ENCODE measurements at places on chromosomes 1 and 21. TPM values are rescaled to one million over a fixed set of nuclear protein-coding genes. Genes with fewer than 3 reads are reported as not detected.

DNA sequence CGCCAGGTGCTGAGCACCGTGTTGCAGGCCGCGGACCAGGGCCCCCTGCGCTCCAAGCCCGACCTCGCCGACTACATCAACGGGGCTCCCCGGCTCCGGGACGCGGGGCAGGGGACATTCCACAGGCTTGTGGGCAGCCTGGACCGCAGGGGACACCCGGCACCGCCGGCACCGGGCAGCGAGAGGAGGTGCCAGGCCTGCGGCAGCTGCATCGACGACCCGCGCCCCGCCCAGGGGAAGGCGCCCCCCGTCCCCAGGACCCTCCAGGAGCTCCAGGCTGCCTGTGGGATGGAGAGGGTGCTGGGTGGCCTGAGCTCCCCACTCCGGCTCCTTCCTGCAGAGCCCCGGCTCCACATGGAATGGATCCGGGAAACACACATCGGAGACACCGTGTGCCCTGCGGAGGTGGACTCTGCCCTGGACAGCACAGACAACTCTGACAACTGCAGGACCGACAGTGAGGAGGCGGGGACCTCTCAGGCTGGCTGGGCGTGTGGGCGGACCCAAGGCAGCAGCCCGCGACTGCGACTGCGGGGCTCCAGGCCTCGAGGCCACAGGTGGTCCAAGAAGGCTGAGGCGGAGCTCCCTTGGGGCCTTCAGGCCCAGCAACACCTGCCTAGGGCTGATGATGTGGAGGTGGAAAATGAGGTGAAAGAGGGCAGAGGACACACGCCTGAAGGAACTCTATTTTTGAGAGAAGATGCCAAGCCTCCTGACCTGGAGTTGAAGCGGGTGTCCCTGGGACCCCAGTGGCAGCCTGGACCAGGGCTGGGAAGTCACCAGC lies 22.8 kb downstream of the KIAA1614 start:
- no peak overlapping the region for H3K27ac ChIP-seq
- no peaks in the 10 kb centered on the region for H3K36me3 ChIP-seq
- no peaks in the 10 kb centered on the region for H3K4me1 ChIP-seq
- H3K27me3 ChIP-seq = no peaks in the 10 kb centered on the region
- no peak for DNase-seq
- no peak overlapping the region for H3K4me3 ChIP-seq

GRCh38 chr1:2805801-2806430 lies 4.4 kb upstream of the TTC34 start:
- no peaks in the 10 kb centered on the region for H3K36me3 ChIP-seq
- DNase-seq = no peak
- H3K27ac ChIP-seq = no peak overlapping the region
- H3K27me3 ChIP-seq = no peaks in the 10 kb centered on the region

DNA sequence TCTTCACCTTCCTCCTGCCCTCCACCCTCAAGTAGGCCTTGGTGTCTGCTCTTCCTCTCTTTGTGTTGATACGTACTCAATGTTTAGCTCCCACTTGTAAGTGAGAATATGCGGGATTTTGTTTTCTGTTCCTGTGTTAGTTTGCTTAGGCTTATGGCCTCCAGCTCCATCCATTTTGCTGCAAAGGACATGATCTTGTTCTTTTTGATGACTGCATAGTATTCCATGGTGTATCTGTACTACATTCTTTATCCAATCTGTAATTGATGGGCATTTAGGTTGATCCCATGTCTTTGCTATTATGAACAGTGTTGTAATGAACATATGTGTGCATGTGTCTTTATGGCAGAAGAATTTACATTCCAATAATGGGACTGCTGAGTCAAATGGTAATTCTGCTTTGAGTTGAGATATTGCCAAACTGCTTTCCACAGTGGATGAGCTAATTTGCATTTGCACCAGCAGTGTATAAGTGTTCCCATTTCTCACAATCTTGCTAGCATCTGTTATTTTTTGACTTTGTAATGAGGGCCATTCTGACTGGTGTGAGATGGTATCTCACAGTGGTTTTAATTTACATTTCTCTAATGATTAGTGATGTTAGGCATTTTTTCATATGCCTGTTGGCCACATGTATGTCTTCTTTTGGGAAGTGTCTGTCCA lies 272.7 kb downstream of the SDCCAG8 start:
- H3K27ac ChIP-seq = no peak overlapping the region
- no peaks in the 10 kb centered on the region for H3K4me1 ChIP-seq
- H3K27me3 ChIP-seq = no peaks in the 10 kb centered on the region
- H3K36me3 ChIP-seq = no peaks in the 10 kb centered on the region

DNA sequence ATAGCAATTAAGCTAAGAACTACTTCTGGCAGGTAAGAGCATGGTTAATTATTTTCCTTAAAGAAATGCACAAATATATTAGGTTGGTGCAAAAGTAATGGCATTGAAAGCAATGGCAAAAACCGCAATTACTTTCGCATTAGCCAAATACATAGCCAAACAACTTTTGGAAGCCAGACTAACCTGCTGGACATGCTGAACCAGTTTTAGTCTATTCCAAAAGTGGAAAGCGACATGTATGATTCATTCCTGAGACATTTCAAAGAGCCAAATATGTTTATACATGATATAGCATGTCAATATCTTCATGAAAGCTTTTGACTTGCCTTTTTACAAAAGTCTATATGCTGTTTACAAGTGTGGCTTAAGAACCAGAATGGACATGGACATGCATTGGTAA lies 23.4 kb upstream of the DR1 start:
- no peaks in the 10 kb centered on the region for H3K36me3 ChIP-seq
- no peak overlapping the region for H3K4me3 ChIP-seq
- H3K27ac ChIP-seq = no peak overlapping the region
- H3K4me1 ChIP-seq = peaks cover 4% of the 10 kb centered on the region

- peaks cover 8% of the 10 kb centered on the region for H3K36me3 ChIP-seq
- DNase-seq = no peak
- peaks cover 12% of the 10 kb centered on the region for H3K4me1 ChIP-seq
- H3K27me3 ChIP-seq = no peaks in the 10 kb centered on the region
- H3K4me3 ChIP-seq = no peak overlapping the region
These were observed 12.7 kb upstream of the IKBKE start for GRCh38 chr1:206457408-206458120.

DNA sequence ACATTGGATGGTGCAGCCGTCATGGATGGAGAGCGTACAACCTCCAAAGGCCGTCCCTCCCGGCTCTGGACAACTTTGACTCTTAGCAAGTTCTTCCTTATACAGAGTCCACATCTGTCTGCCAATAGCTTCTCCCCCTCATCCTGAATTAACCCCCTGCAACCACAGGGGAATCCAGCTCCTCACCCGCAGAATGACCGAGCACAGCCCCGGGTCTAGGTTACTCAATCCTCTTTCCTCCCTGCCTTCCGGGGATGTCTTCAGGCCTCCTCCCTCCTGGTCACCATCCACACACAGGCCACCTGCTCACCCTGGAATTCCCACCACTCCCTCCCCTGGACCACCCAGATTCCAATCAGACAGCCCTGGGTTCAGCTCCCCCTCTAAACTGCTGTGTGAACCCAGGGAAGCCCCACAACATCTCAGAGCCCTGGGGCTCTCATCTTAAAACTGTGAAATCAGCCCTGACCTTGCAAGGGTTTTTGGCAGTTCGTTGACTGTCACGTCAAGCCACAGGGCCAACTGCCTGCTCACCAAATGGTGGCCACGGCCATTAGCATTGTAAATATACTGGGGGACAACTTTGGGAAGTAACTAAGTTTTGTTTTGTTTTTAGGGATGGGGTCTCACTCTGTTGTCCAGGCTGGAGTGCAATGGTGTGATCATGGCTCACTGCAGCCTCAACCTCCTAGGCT lies 54.2 kb downstream of the HSPG2 start:
- no peak overlapping the region for H3K27ac ChIP-seq
- no peak for DNase-seq
- no peaks in the 10 kb centered on the region for H3K27me3 ChIP-seq

DNA sequence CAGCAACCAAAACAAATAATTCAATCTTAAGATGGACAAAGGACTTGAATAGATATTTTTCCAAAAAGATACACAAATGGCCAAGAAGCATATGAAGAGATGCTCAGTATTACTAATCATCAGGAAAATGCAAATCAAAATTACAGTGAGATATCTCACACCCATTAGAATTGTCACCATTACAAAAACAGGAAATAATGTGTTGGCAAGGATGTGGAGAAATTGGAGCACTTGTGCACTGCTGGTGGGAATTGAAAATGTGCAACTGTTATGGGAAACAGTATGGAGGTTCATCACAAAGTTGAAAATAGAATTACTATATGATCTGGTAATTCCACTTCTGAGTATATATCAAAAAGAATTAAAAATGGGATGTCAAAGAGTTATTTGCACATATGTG lies 83.2 kb downstream of the SH3GLB1 start:
- H3K27me3 ChIP-seq = no peaks in the 10 kb centered on the region
- no peaks in the 10 kb centered on the region for H3K4me1 ChIP-seq
- no peaks in the 10 kb centered on the region for H3K36me3 ChIP-seq
- DNase-seq = no peak
- H3K4me3 ChIP-seq = no peak overlapping the region
- no peak overlapping the region for H3K27ac ChIP-seq

Gene MAP3K21
- total RNA-seq = 19.1 TPM

Gene SFN
- 245 TPM for total RNA-seq

Gene MPL
- not detected for total RNA-seq

All from HCT116 (cell line).